ENCODE measurements at places on chromosomes 5 and 9. TPM values are rescaled to one million over a fixed set of nuclear protein-coding genes. Genes with fewer than 3 reads are reported as not detected.

Gene SELENOP
- not detected for polyA plus RNA-seq

Gene TTC23L
- not detected for polyA plus RNA-seq

Gene ARID3C
- polyA plus RNA-seq, result not detected

Gene GARIN3
- polyA plus RNA-seq, result not detected

Gene DOCK2
- 114 TPM for polyA plus RNA-seq

Gene PCDHB3
- not detected for polyA plus RNA-seq

Gene PCDHA3
- not detected for polyA plus RNA-seq

Gene SNX18
- polyA plus RNA-seq, result 4.0 TPM

Gene ADRA1B
- polyA plus RNA-seq, result not detected

Gene TAF11L10
- polyA plus RNA-seq, result not detected

Gene ENTPD8
- not detected for polyA plus RNA-seq

Gene GOLM1
- polyA plus RNA-seq, result 1.5 TPM

Gene PCDHGB6
- polyA plus RNA-seq, result 0.39 TPM

Gene BSPRY
- 1.3 TPM for polyA plus RNA-seq

Gene FOXI1
- not detected for polyA plus RNA-seq

Gene SIGMAR1
- polyA plus RNA-seq, result 63.1 TPM

Gene SLC1A1
- not detected for polyA plus RNA-seq

Gene PIP5K1B
- polyA plus RNA-seq, result 5.0 TPM

Gene SUSD3
- polyA plus RNA-seq, result 96.3 TPM

Gene SPAG8
- 1.1 TPM for polyA plus RNA-seq

Gene SHISAL2B
- not detected for polyA plus RNA-seq

Gene C5
- polyA plus RNA-seq, result 0.99 TPM

Gene HRH2
- polyA plus RNA-seq, result 0.49 TPM

Gene FGF18
- not detected for polyA plus RNA-seq

Gene FOXE1
- not detected for polyA plus RNA-seq

Gene SLC36A3
- polyA plus RNA-seq, result not detected

Gene PRXL2C
- 9.6 TPM for polyA plus RNA-seq

Gene CDH6
- not detected for polyA plus RNA-seq

Gene IFNA21
- polyA plus RNA-seq, result not detected

Gene IFNA13
- not detected for polyA plus RNA-seq

Gene ROPN1L
- 0.48 TPM for polyA plus RNA-seq

Gene RHOBTB3
- 1.9 TPM for polyA plus RNA-seq

Gene NR5A1
- not detected for polyA plus RNA-seq

Gene CCL27
- polyA plus RNA-seq, result not detected

Gene PPP3R2
- polyA plus RNA-seq, result not detected

Gene PCDHA5
- not detected for polyA plus RNA-seq

Gene NUTM2F
- polyA plus RNA-seq, result not detected

Gene MTAP
- 19.3 TPM for polyA plus RNA-seq

Gene HSD17B4
- polyA plus RNA-seq, result 117 TPM

Gene TRPM6
- not detected for polyA plus RNA-seq

Gene SPINK5
- polyA plus RNA-seq, result not detected

Gene TAF9
- polyA plus RNA-seq, result 104 TPM

Data from IgD-negative memory B cell (primary cell).